Stimulated activated effector memory CD8-positive, alpha-beta T cell treated with anti-CD3 and anti-CD28 coated beads, Interleukin-12 subunit alpha, Interleukin-12 subunit beta, amount 100 ng/mL, for 72 hours (primary cell): ENCODE measurements at places on chromosomes 12 and 14.

GRCh38 chr12:114396153-114396868 lies 9.6 kb downstream of the TBX5 start:
- no peak for DNase-seq

DNA sequence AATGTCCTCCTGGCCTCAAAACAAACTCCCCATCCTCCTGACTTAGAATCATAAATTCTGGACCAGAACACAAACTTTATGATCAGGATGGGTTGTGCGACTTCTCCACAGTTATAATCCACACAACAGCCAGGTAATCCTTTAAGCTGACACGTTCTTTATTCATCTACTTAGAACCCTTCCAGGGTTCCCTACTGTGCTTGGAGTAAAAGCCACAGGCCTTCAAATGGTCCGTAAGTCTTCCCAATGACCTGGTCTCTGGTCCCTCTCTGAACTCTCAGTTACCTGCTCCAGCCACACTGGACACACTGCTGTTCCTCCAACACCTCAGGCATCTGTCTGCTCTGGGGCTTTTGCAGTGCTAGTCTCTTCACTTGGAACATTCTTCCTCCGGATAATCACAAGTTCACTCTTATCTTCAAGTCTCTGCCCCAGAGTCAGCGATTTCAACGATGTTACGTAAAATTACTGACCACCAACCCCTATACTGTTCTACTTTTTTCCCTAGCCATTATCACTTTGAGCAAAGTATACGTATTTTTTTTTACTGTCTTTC lies 1.7 kb upstream of the RNASE7 start:
- DNase-seq, result no peak

DNA sequence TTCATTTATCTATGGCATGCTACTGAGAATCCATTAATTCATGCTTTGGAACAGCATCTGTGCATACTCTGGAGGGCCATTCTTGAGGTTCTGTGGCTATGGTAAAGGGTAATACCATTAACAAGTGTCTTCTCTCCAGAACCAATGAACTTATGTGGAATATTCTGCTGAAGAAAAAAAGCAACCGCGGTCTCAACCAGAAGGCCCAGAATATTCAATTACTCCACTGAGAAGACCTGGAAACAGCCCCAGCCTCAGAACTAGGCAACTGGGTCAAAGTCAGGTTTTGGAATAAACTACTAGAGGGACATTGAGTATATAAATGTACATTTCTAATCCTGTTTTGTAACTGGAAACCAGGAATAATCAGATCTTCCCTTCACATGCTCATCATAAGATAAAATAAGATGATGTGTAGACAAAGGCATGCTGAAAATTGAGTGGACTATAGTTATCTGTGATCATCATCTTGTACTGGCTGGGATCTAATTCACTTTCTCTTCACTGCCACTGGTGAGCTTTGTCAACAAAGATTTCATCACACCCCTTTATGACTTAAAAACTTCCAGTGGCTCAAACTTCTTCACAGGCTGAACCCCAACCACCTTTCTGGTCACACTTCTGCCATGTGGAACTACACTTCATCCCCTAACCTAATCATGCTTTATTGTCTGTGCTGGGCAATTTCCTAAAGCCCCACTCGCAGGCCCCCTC lies 6.0 kb downstream of the SPTB start:
- DNase-seq, result no peak

DNA sequence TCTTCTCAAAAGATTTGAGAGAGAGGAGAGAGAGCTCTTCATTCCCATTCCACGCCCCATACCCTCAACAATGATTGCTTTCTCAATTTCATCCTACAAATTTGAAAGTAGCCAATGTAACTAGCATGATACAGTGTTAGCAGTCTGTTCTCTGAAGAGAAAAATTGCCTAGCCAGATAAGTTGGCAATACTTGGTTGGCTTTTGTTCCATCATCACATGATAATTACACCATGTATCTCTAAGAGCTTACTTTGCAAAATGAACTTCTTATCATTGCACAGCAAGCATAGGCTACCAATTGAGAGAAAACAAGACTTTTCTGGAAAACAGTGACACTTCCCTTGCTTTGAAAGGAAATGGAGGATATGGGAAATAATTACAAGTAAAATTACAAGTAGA lies 68.9 kb downstream of the FSCB start:
- no peak for DNase-seq

GRCh38 chr14:93857081-93857480 lies 68.8 kb upstream of the PRIMA1 start:
- no peak for DNase-seq

DNA sequence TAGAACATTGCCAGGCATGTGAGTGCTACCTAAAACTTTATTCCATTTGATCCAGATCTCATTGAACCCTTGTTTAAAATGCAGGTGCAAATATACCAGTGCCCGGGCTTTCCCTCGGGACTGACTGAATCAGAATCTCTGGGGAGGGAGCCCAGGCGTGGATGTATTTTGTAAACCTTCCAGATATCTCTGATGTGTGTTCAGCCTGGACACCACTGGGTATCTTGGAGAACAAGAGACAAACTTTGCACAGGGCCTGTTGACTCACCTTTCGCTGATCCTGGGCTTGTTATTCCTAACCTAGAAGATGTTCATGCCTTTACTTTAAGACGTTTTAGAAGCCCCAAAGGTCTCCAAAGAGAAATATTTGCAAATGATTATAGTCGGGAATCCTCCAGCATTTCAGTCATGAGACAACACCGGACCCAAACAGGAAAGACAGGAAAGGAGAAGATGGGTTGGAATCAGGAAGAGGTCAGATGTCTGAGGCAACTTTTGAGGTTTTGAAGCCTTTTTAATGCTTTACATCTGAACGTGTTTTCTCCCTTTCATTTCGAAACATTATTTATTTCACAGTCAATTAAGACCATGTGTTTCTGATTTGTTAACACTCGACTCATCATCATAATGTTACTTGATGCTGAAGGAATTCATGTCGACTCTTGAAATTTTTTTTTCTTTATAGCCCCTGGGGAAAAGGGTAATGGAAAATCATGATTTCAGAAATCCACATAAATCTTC lies 118.6 kb downstream of the PLXNC1 start:
- DNase-seq, result no peak

- DNase-seq, result no peak
Observed at GRCh38 chr12:55469291-55469690, 647 bp downstream of the OR6C70 start.

- no peak for DNase-seq
Observed at GRCh38 chr14:38387821-38388220, 131.9 kb upstream of the CLEC14A start.
